Caki2 (cell line): ENCODE measurements at places on chromosomes 5 and 9. TPM values are rescaled to one million over a fixed set of nuclear protein-coding genes. Genes with fewer than 3 reads are reported as not detected.
A peak's percentile ranks its signal among the peaks of the same experiment; 100 is the strongest.

The PAEP gene
- total RNA-seq, result not detected in 2 replicates

The LECT2 gene
- not detected in 2 replicates for total RNA-seq

The ALG2 gene
- 19.5 and 21.1 TPM in 2 replicates for total RNA-seq

The CCL27 gene
- total RNA-seq, result 1.3 TPM in 1 of 2 replicates, not detected in the other

- peak; percentile 73 for DNase-seq
Observed at GRCh38 chr9:121692606-121693387, 41.4 kb downstream of the DAB2IP start.

DNA sequence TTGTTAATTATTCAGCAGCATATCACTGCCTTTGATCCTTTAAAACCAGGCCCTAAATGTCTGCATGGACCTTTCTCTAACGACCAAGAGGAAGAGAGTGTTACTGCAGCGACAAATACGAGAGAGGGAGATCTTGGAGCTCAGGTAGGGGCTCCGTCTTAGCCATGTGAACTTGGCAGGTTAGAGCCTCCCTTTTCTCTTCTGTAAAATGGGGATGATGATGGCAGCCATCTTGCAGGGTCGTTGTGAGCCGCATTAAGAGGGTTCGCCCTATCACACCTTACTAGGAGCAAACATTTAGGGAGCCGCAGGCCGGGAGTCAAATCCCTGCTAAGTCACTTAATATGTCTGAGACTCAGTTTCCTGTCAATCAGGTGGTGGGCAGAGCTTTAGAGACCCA, 1.6 kb downstream of the ENG start:
- no peak for DNase-seq

GRCh38 chr5:113682497-113683136, 169.1 kb downstream of the YTHDC2 start:
- DNase-seq, result no peak

GRCh38 chr5:171474230-171474813, 54.9 kb downstream of the FGF18 start:
- DNase-seq, result no peak

- no peak for DNase-seq
Observed at GRCh38 chr5:95861864-95862561, 39.5 kb upstream of the GLRX start.

DNA sequence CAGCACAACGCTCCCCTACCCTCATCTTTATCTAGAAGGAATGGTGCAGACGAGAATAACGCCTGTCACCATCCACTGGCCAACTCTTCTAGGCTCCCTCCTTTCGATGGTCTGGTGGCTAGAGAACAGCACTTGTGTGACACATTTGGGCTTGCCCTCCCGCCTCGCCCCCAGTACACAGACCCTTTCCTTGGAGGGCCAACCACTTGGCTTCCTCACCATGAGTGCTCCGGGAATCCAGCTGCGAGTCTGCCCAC, 1.4 kb downstream of the GNAQ start:
- no peak for DNase-seq

- DNase-seq, result no peak
Observed at GRCh38 chr9:18479405-18479804, 5.5 kb downstream of the ADAMTSL1 start.
